Activated naive CD4-positive, alpha-beta T cell (primary cell): ENCODE measurements at places on chromosomes 7 and 10.

- no peak for DNase-seq
Observed at GRCh38 chr7:2224934-2225333, 7.8 kb downstream of the MAD1L1 start.

- no peak for DNase-seq
Observed at GRCh38 chr7:129285111-129285510, 60.3 kb downstream of the AHCYL2 start.

- DNase-seq = no peak
Observed at GRCh38 chr7:18494821-18495408, 634 bp upstream of the HDAC9 start.

GRCh38 chr7:4944939-4945338 is 14.0 kb downstream of the MMD2 start:
- DNase-seq = no peak

- DNase-seq = no peak
Observed at GRCh38 chr10:48794074-48794473, 109.4 kb downstream of the WDFY4 start.

GRCh38 chr10:75904499-75905283 is 473.3 kb downstream of the LRMDA start:
- no peak for DNase-seq
